ENCODE measurements at places on chromosomes 16 and 17.

GRCh38 chr16:48959204-48959603 lies 322.4 kb downstream of the CBLN1 start:
- DNase-seq: no peak

GRCh38 chr17:65560628-65561451 lies 608 bp downstream of the AXIN2 start:
- peak; percentile 90 for DNase-seq

GRCh38 chr16:23145608-23146007 lies 3.6 kb downstream of the USP31 start:
- DNase-seq: no peak

GRCh38 chr16:88353691-88354090 lies 29.1 kb upstream of the ZNF469 start:
- no peak for DNase-seq

DNA sequence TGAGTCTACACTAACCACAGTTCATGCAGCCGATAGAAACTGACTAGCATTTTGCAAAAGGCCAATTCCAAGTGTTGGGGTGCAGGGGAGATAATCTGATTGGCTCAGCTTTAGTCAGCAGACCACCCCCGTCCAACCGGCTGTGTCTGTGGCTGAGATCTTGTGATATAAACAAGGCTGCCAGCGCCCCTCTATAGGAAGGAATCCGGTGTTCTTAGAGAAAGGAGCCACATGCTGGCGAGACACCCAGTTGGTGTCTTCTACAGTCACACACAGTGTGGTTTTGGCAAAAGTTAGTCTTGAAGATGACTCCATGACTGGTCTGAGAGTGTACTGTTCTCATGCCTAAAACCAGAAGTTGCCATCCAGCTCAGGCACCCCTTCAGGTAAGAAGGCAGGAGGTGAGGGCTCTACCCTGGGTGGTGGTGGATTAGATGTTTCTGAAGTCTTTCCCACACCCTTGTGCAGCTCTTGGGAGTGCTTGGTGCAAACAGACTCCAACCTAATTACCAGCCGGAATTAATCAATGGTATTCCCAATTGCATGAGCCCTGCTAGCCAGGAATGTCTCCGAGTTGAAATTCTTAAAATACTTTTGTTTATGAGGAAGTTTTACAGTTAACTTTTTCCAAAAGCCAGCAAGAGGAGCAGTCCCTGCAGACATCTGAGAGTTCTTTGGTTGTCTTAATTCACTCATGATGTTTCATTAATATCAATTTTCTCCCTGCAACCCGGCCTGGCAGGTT lies 172.3 kb upstream of the IRX6 start:
- no peak for DNase-seq

- DNase-seq: no peak
Observed at GRCh38 chr16:50530277-50531236, 17.6 kb upstream of the NKD1 start.

DNA sequence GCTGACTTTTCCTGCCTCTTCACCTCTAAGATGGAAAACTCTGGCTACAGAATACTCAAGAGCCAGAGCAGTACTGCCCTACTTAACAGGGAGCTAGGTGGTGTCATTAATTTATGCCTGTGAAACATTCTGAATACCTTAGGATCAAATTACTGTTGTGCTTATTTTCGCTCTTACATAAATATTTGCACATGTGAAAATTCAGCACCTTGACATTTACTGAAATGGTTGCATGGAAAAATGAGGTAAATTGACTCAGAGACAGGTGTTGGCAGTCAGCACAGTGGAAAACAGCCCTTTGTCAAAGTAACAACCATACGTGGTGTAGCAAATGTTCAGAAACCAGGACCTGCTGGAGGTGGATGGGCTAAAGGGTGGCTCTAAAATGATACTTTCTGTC lies 193.6 kb downstream of the CDH8 start:
- no peak for DNase-seq

DNA sequence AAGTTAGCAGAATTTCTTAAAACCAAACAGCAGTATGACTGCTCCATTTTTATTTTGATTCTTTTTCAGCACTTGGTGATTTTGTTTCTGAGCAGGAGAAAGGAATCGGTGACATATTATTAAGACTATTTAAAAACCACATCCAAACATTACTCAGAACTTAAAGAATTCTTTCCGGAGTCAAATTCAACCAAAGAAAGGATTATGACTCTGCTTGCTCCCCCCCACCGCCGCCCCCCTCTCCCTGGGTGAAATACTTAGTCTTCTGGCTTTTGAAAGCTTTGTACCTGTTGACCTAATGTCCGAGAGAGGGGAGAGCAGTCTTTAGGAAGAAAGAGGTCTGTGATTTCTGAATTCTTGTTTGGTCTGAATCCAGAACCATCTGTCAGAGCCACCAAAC lies 17.9 kb upstream of the COL1A1 start:
- no peak for DNase-seq

DNA sequence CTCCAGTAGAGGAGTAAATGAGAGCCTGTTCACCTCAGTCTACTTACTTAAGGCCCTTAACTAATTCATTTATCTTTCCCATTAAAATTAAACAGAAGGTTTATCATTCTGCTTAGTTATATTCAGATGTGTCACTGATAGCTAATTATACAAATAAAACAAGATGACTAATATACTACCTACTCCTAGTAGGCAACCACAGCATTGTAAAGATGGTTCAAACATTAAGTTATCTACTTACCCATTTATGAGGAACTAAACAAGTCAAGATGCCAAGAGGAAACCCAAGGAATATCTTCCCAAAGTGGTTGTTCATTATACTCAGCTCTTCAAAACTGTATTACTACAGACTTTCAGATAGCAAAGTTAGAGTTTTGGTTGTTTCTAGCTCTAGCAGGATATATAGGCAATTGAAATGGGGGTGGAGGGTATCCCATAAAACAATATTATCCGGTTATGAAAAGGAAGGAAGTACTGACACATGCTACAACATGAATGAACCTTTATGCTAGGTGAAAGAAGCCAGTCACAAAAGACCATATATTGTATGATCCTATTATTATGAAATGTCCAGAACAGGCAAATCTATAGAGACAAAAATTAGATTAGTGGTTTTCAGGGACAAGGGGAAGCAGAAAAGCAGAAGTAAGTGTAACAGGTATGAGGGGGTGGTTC lies 56.5 kb downstream of the SPAG9 start:
- DNase-seq: no peak

DNA sequence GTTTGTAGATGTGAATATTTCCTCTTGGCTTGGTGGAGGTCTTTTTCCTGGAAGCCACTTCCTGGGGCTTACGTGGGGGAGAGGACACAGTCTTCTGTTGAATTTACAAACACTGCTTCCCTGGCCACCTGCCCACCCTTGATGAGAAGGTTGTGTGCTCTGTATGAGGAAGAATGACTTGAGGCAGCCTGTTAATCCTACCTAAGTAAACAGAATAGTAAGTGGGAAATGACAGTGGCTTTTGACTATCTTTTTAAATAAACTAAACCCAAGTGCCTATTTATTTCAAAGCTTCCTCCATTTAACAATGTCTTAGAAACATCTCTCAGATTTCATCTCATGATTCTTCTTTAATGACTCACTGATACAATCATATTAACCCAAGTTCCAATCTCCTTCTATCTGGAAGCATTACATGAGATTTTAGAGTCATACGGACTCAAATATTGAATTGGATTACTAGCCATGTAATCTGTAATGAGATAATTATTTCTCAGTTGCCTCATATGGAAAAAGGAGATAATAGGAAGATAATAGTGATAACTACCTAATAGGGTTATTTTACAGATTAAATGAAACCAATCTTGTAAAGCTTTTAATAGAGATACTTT lies 96.6 kb upstream of the SMIM36 start:
- DNase-seq: no peak

DNA sequence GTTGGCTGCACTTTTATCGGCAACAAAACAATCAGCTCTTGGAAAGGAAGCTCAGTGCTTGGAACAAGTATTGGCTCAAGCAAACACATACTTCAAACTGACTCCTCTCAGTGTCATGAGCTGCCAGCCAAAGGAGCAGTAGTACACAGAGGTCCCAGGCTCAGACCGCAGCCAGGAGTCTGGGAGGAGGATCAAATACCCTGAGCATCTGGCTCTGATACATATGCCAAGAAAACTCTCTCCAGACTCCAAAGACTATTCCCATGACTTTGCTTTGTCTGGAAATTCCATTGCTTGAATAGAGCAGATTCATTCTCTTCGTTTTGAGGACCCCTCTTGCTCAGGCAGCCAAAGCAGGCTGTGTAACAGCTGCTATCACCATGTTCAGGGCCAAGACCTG lies 501.6 kb upstream of the PSMD7 start:
- DNase-seq: no peak

- no peak for DNase-seq
Observed at GRCh38 chr17:68288804-68289203, 2.1 kb downstream of the SLC16A6 start.

- DNase-seq: no peak
Observed at GRCh38 chr17:9016941-9017552, 4.3 kb upstream of the NTN1 start.

GRCh38 chr16:69888005-69888590 lies 63.0 kb upstream of the CLEC18A start:
- DNase-seq: no peak

- peak; percentile 83 for DNase-seq
Observed at GRCh38 chr17:7177191-7177953, 1.8 kb downstream of the ASGR1 start.

DNA sequence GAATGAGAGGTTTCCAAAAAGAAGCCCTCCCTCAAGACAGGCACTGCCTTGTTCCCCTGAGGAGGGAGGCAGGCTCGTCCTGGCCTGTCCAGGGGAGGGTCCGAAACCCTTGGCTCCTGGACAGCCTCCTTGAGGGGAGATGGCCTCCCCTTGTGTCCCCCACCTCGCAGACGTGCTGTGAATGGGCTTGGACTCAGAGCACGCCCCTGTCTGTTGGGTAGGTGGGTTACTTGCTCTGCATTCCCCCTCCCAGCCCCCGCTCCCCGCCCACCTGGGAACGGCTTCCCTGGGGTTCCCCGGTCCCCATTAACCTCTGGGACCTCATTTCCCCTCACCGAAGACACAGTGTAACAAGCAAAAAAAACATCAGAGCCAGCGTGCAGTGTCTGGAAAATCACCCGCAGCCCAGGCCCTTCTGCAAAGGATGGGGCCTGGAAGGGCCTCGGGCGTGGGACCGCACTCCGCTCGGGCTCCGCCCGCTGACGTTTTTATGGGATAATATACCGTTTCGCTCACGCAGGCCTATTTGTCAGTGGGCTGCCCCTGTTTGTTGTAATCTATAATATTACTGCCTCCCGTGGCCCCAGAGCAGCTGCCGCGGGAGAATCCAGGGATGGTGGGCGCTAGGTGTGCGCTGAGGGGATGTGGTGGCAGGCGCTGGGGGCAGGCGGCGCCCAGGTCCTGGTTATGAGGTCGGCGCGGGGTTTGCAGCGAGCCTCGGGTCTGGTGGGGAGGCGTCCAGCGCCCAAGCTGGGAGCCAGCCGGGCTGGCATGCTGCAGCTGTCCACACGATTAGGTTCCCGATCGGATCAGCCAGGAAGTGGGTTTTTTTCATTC lies 11.1 kb downstream of the BAHCC1 start:
- no peak for DNase-seq

DNA sequence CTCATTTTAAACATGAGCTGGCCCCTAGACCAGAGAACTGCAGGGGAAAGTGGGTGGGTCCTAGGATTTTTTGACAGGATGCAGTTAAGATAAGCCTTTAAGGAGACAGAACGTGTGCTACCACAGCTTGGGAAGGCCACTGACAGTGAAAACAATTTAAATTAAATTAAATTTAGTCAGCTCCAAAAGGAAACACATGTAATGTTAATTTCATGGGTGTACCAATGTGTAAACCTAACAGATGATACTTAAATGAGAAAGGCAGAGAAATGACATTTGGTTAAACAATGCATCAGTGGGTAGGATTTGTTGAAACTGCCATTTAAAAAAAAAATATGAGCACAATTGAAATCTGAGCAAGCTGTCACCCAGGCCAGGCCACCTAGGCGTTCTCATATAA lies 250.8 kb downstream of the XYLT1 start:
- no peak for DNase-seq

DNA sequence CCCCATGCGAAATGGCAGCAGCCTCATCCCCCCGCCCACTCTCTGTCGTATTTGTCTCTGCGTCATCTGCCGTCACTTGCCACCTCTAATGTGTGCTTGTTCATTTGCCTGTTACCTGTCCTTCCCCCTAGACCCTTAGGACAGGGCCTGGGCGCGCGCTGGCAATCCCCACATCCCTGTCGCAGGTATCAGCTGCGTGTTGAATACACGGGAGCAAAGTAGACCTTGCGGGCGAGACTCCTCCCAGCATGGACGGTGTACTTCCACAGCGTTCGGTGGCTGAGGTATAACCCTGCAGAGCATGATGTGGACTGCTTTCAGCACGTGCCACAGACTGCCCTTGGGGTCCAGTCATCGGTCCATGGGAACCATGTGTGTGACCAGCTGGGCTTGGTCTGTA lies 170.1 kb upstream of the CHMP6 start:
- no peak for DNase-seq

DNA sequence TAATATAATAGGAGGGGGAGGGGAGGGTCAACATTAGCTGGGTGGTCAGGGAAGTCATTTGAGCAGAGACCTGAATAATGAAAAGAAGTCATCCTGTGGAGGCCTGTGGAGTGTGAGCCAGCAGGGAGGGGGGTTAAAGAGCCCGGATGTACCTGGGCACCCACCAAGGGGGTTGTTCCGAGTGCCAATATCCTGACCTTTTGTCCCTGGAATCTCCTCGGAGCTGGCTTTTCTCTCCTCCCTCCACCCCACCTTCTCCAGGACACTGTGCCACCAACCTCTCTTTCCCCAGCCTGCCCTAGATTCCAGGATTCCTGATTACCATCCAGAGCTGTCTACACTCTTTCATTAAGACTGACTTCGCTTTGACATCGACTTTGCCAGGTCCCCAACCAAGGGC lies 6.2 kb downstream of the SHBG start:
- no peak for DNase-seq

- DNase-seq: no peak
Observed at GRCh38 chr17:67639555-67639954, 78.2 kb upstream of the NOL11 start.

GRCh38 chr16:19110537-19111360 lies 3.0 kb upstream of the ITPRIPL2 start:
- no peak for DNase-seq

GRCh38 chr17:1260086-1260769 lies 10.0 kb upstream of the BHLHA9 start:
- no peak for DNase-seq

DNA sequence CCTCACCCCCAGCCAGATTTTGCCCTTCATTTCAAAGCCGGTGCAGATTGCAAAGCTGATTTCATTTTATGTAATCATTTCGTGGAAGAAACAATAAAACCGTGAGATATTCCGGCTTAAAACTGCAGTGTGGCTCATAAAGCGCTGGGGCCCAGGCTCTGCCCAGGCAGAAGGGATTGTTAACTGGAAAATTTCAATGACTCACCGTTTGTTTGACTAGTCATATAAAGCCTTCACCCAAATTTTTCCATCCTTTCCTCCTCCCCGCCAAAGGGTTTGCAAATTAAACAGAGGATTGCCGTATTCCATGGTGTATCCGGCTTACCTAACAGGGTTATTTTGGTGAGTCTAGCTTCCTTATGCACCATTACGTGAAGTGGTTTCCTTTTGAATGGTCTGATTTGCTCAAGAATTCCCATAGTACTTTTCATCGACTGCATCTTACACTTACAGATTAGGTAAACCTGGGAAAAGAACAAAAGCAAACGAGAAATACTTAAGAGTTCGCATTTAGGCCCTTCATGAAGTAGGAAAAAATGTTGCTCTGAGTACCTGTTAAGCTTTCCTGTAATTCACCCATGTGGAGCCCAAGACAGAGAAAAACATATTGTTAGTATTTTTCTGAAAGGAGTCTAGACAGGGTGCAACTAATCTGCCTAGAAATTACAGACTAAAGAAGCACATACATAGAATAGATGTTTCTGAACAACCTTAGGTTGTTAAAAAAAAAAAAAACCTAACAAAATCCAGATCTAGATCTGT lies 949 bp upstream of the GSPT1 start:
- no peak for DNase-seq

Data from neuronal stem cell (in vitro differentiated cells).